Activated T-cell treated with anti-CD3 and anti-CD28 coated beads, Interleukin-2, amount 50 U/mL, for 48 hours (primary cell): ENCODE measurements at places on chromosomes 11 and 22.

GRCh38 chr11:57597916-57598830, 688 bp downstream of the SERPING1 start:
- DNase-seq, result no peak

- DNase-seq, result no peak
Measured at GRCh38 chr11:119342362-119343130, 1.9 kb upstream of the C1QTNF5 start.

GRCh38 chr11:84993386-84993785, 633.8 kb downstream of the DLG2 start:
- DNase-seq, result no peak

DNA sequence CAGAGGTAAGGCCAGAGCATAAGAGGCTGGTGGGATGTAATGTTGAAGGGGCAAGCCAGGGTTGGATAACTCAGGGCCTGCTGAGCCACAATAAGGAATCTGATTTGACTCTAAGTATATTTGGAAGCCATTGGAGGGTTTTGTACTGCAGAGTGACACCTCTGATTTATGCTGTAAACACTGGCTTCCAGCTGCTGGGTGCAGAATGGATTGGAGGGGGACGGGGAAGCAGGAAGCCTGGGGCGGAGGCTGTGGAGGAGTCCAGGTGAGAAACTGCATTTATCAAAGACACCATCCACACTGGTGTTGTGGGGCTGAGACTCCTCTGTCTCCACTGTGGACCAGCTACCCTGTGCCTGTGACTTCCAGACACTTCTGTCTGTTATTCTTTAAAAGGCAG, 26.8 kb downstream of the MIAT start:
- no peak for DNase-seq

DNA sequence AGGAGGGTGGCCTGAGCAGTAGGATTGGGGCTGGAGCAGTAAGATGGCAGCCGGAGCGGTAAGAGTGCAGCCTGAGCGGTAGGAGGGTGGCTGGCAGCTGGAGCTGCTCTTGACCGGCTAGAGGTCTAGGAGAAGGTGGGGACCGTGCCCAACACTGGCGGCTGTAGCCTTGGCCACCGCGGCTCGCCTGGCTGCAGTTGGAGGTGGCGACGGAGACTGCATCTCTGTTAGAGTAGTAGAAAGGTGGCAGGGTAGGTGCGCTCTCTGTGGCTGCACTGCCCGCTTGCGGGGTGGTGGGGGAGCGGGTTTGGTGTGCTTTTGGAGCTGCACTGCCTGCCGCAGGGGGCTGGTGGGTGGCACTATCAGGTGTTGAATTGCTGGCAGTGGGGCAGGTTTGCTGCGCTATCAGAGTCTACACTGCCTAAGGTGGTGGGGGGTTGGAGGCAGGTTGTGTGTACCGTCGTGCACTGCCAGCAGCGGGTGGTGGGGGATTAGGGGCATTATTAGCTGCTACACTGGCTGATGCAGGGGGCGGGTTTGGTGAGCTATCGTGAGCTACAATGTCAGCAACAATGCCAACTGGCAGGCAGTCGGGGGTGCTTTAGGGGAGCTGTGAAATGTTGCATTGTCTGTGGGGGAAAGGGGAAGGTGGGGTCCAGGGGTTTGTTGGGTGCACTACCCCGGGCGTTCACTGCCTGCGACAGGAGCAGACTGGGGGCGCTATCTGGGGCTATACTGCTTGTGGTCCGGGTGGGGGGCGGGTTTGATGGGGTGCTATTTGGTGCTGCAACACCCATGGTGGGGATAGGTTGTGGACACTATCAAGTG, 4461.3 kb upstream of the OR11H1 start:
- no peak for DNase-seq

DNA sequence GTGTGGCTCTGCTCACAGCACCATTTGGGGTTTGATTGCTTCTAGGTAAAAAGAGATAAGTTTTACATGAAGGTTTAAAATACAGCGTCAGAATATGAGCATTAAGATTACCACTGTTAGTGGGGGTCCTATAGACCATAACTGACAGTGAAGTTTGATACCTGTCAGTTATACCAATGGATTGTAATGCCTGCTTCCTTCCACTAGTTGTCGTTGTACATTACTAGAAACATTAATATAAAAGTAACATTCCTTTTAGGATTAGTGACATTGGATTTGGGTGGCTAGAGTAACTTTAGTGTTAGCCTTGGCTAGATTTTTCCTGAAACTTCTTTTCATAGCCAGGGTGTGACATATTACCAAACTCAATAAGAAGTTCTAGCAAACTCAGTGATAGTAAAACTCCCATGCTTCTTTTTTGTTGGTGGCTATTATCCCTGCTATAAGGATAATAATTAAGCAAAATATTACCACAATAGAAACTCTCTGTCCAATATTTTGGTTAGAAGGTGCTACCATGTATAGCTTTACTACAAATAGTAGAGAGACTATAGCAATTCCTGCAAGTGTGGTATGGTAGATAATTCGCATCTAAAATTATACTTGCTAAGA, 57.1 kb downstream of the FAM181B start:
- no peak for DNase-seq

GRCh38 chr11:121226415-121227263, 65.9 kb upstream of the SC5D start:
- DNase-seq, result no peak

DNA sequence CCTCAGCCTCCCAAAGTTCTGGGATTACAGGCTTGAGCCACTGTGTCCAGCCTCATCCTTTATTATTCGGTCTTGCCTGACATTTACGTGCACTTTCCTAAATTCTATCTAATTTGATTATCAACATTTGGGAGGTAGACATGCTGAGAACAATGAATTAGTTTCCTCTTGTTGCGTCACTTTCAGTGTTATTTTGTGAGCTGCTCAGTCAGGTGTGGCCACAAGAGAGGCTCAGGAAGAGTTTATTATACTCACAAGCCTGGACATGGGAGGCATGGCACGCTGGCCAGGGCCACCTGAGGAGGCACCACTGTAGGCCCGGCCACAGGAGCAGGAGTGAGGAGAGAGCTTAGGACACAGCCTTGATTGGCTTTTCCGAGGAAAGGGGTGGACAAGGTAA, 59.7 kb upstream of the RBFOX2 start:
- no peak for DNase-seq

GRCh38 chr11:23765682-23766252, 731.1 kb upstream of the LUZP2 start:
- DNase-seq, result no peak

GRCh38 chr11:26187639-26188038, 144.3 kb upstream of the ANO3 start:
- no peak for DNase-seq
